Fibroblast of skin of left biceps (primary cell): ENCODE measurements at places on chromosomes 2 and 18.

DNA sequence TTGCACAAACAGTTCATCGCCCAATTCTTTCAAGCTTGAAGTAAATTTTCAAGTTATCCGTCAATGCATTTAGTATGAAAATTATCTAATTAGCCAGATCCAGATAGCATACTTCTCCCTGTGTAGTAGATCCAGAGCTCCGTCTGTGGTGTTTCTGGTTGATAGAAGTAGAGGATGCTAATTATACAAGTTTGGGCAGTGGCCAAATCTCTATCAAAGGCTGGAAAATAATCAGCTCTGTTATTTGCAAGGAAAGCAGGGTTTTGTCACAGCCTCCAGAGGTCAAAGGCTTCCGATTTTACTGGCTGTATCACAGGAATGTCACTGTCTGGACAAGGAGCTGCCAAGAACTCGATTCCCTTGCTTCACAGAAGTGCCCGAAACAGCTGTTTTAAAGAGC is 28.6 kb downstream of the LRRC30 start:
- no peak for DNase-seq

DNA sequence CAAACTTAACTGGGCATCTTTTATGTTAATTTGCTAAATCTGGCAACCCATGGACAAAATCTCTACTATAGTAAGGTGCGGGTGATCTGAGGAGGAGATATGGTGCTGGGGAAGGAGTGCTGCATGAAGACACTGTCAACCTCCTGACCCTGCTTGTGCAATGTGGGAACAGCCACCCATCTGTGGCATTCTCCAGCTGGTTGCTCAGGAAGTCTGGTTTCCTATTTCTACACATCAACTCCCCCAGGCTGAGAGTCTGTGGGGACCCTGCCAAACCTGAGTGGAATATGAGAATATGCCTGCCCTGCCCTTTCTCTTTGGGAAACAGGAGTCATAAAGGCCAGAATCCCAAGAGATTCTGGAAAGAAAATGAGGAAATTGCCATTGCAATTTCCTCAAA is 60.1 kb upstream of the PAX3 start:
- no peak for DNase-seq

DNA sequence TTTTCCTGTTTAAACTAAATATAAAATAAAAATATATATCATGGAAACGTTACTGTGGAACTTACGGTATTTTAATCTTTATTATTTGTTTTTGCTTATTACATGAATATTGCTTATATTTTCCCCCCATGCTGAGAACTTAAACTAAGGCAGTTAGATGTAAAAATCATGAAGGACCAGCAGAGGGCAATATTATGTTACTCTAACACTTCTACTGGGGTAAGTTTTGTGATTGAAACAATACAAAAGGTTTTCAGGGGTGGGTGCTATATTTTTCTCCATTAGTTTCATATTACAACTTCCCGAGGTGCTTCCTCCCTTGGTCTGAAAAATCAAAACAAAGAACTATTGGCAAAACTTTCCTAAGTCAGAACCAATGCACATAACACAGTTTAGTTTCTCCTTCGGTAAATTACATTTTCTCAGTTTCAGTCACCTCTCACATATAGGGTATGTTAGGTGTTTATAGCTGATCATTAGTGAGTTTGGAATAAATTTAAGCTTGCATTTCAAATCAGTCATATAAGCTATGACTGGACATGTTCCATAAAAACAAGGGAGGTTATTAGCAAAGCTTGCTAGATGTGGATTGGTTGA is 54.8 kb downstream of the ZNF407 start:
- no peak for DNase-seq

GRCh38 chr2:111946294-111947114 is 48.1 kb downstream of the MERTK start:
- peak; percentile 74 for DNase-seq

DNA sequence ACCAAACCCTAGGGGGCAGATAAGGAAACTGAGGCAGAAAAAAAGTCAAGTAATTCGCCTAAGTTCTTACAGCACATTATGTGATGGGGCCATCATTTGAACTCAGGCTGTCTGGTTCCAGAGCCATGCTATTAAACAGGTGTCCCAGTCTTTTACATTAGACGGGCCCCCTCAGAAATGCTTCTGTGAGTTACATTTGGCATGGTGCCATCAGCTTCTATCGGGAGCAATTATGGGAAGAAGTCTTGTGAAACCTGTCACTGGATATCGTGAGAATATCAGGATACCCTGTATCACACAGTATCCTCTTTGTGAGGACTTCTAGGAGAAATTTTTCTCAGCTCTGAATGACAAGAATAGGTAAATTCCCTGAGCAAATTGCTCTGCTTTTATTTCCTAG is 143.7 kb upstream of the NOSTRIN start:
- DNase-seq = no peak

- DNase-seq = no peak
Observed at GRCh38 chr18:70420146-70420898, 131.5 kb downstream of the SOCS6 start.

DNA sequence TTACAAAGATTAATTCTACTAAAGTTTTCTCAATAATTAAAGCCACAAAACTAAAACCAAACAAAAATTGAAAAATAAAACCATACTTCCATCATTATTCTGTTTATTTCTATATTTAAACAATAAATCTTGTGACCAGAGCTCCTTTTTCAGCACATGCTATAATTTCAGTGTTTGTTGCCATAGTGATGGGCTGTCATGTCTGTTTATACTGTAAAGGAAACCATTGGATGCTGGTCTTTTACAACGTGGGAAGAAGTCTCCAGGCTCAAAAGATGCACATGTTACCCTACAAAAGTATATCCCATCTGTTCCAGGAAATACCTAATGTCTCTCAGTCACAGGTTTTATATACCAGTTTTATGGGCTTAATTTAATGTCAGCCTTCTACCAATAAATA is 100.1 kb upstream of the MC2R start:
- DNase-seq = no peak

DNA sequence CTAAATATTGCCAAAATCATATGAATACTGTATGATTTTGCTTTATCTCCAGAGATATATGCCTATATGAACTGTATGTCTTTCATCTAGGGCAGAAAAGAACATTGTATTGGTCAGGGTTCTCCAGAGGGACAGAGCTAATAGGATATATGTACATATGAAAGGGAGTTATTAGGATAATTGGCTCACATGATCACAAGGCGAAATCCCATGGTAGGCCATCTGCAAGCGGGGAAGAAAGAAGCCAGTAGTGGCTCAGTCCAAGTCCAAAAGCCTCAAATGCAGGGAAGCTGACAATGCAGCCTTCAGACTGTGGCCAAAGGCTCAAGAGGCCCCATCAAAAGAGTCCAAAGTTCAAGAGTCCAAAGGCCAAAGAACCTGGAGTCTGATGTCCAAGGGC is 209.9 kb downstream of the RNF144A start:
- DNase-seq = no peak

- no peak for DNase-seq
Observed at GRCh38 chr2:31354837-31355236, 59.7 kb downstream of the XDH start.

- no peak for DNase-seq
Observed at GRCh38 chr2:95359031-95359430, 43.5 kb upstream of the FAHD2A start.

- DNase-seq = no peak
Observed at GRCh38 chr2:109098251-109098920, 30.6 kb upstream of the SH3RF3 start.

GRCh38 chr18:46222710-46223360 is 118.7 kb downstream of the HAUS1 start:
- no peak for DNase-seq

DNA sequence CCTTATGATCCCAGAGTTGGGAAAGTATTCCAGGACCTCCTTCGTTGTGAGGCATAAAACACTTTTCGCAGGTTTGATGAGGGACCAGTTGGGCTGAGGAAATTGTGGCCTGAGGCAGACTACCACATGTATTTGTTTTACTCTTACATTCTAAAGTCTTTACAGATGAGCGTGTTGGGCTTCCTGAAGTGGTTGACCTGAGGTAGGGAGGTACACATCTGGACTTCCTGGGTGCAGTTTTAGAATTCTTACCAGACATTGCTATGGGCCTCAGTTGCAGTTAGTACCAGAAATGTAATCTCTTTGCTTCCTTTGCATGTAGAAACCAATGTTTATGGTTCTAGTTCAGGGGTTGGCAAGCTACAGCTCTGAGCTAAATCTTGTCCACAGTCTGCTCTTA is 48.7 kb downstream of the COA5 start:
- no peak for DNase-seq

DNA sequence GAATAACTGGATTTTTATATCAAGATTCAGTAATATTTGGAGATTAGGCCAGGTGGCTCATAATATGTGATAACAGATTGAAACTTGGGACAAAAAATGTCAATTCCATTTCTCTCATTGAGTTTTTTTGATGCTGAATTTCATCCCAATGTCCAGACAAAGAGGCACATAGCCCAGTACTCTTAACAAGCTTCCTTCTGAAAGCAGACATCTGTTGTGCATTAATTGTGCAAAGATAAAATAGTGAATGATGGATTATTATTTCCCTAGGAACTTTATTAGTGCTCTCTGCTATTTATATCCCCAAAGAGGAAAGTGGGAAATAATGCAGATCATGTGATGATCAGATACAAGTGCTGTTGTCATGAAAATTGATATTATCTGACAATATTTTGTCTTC is 234.1 kb downstream of the CCDC102B start:
- no peak for DNase-seq

DNA sequence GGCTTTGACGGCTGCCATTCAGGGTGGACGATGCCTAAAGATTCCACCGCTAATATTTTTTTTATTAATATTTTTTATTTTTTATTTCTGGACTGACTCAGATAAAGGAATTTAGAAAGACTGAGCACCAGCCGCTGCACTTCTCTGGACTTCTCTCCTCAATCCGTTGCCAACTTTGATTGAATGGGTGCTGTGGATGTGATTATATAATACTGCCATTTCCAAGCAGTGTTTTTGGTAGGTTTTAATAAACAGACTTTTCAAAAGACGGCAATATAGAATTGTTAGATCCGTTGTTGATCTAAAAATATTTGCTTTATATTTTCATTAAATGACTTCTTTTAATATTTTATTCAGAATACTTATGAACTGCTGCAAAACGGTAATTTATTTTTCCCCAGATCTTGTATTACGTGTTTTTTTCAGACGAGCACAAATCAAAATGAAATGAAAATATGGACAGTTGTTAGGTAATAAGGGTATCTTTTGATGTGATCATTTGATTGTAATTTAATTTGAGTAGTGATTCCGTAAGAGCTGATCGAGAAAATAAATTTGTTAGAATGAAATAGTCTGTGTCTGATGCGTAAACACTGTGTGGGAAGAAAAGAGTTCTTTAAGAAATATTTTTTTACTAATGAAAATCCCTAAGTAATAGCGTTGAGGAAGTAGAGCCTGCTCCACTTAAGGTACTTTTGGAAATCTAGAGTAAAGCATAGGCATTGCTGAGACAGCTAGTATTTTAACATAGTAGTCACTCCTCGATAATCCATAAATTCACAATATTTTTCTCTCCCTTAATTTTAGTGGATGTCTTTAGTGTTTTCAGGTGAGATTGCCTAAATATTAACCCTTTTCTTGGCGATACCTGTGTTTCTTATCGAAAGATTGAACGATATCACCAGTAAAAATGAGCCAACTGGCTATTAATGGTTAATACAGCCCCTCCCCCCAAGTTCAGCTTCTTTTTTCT is 4.4 kb downstream of the POU3F3 start:
- no peak for DNase-seq
